ENCODE measurements at places on chromosomes 11 and 22.
A peak's percentile ranks its signal among the peaks of the same experiment; 100 is the strongest.

DNA sequence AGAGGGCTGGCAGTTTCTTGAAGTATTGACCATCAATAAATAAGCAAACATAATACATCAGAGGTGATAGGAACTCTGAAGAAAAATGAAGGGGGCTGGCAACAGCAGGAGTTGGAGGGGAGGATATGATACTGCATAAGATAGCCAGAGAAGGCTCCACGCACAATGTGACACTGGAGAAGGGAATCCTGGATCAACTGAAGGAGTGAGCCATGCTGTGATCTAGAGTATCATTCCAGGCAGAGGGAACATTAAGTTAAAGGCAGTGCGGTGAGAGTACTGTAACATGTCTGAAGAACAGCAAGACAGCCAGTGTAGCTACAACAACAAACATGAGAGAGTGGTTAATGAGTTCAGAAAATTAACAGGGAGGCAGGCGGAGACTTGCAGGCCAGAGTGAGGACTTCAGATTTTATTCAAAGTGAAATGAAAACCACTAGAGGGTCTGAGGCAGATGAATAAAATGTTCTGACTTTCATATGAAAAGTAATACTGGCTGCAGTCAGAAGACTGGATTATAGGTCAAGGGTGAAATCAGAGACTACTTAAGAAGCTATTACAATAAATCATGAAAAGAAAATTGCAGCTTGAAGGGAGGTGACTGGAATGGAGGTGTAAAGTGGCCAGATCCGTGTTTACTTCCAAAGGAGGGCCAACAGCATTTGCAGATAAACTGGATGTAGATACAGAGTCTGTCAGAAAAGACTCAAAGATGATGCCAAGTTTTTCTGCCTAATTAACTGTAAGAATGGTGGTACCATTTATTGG lies 49.4 kb downstream of the RRAS2 start:
- DNase-seq, result peak; percentile 35

DNA sequence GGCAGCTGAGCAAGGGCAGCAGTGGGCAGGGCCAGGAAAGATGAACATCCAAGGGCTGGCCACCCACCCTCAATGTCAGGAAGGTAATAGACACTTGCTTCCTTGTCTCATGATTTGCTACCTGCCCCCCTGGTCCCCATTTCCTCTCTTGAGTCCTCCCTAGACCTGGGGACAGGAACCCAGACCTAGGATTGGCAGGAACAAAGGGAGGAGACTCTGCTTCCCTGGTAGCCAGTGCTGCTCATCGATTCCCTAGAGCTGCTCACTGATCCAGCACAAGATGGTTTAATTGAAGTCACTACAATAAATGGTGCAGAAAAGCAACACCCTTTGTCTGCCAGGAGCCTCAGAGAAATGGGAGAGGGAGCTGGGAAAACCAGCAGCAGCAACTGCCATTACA lies 67.8 kb upstream of the CHST1 start:
- DNase-seq, result peak; percentile 74

- no peak for DNase-seq
Observed at GRCh38 chr11:73547706-73548595, 50.0 kb downstream of the FAM168A start.

DNA sequence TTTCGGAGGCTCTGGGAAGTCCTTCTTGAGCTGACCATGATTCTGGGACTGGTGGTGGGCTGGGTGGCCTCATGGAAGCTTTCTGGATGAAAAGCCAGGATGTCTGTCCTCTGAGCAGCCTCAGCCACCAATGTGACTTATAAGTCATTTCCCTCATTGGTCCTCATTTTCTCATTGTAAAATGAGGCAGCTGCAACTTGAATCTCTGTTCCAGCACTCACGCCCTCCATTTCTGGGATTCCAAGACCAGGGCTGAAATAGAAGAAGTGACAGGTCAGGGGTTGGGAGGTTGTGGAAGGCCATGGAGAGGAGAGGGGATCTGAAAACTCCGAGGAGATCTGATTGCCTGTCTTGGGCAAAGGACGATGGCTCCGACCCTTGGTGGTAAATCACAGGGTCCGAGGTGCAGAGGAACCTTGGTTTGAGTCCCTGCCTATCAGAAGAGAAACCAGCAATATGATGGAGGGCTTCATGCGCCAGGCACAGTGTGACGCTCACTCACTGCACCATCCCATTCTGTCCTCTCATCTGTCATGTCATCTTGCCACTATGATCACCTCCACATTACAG lies 38.3 kb downstream of the TSPAN18 start:
- DNase-seq, result no peak

DNA sequence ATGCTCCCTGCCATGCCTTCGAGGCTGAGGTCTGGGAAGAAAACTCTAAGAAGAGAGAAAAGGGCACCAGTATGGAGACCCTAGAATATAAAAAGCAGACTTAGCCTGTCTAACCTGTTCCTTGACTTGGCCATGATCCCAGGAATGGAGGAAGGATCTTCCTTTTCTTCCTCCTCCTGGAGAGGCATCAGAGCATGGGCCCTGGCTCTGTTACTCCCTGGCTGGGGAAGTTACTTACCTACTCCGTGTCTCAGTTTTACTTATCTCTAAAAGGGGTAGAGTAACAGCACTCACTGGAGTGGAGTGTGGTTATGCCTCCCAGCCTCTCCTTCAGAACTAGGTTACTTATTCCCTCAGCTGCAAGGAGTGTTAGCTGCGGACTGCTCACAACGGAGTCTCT lies 55.2 kb upstream of the PHF21A start:
- DNase-seq, result no peak

DNA sequence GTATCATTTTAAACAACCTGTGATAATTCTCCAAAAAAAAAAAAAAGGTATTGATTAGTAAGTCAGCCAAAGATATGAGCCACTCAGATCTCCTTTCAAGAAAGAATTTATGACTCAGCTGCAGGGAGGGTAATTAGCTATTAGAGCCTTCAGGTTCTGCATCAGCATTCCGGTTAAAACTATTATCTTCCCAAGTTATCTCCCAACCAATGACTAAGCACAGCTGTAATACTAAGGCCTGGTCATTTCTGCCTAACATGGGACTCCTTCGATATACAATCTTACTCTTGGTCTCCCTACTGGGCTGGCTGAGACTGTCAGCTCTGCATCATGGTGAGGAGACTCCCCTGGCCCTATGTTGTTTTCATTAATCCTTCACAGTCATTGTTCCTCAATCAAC lies 60.4 kb downstream of the SBF2 start:
- DNase-seq, result no peak

Data from NCI-H69 (cell line).